ENCODE measurements at places on chromosomes 1 and 21.

GRCh38 chr1:20212685-20213331 is 26.5 kb upstream of the PLA2G2C start:
- no peak overlapping the region for H3K4me3 ChIP-seq
- peak; percentile 58 for DNase-seq
- H3K27ac ChIP-seq, result no peak overlapping the region
- H3K27me3 ChIP-seq, result peaks cover 18% of the 10 kb centered on the region
- H3K36me3 ChIP-seq, result no peaks in the 10 kb centered on the region
- H3K4me1 ChIP-seq, result peaks cover 13% of the 10 kb centered on the region

DNA sequence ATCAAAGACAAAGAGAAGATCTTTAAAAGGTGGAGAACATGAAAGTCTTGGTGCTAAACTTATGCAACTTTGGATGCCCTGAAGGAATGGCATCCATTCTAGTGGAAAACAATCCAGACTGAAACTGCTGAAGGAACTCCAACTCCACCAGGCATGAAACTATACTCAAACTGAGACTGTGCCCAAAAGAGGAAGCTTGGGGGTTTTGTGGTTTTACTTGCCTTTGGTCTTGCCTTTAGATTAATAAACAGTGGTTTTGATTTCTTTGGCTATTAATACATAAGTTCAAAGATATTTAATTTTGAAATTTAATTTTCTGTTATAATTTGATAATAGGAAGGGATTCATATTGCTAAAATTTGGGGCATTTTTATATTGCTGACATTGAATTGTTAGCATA is 17.4 kb upstream of the SLC30A10 start:
- no peaks in the 10 kb centered on the region for H3K36me3 ChIP-seq
- no peak for DNase-seq
- H3K4me1 ChIP-seq, result no peaks in the 10 kb centered on the region
- H3K4me3 ChIP-seq, result no peak overlapping the region
- peaks cover 5% of the 10 kb centered on the region for H3K27me3 ChIP-seq
- no peak overlapping the region for H3K27ac ChIP-seq

DNA sequence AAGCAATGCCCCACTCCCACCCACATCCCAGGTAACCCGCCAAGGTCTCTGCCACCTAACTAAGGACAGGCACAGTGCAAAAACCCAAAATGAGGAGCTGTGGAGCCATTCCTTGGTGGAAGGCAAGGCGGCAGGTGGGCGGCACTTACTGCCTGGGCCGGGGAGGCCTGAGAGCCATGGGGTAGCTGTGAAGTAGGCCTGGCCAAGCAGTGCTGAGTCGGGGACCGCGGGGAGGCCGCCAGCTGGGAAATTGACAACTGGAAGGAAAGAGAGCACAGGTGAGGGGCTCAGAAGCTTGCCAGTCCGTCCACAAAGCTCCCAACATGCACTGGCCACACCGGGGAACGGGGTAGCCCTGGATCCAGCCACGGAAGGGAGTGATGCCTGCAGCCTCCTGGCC is 85.3 kb downstream of the NPHP4 start:
- H3K4me1 ChIP-seq, result no peaks in the 10 kb centered on the region
- no peak overlapping the region for H3K4me3 ChIP-seq
- H3K36me3 ChIP-seq, result peaks cover 13% of the 10 kb centered on the region
- no peaks in the 10 kb centered on the region for H3K27me3 ChIP-seq
- H3K27ac ChIP-seq, result no peak overlapping the region

GRCh38 chr1:66090859-66091457 is 298.3 kb downstream of the PDE4B start:
- DNase-seq, result no peak
- H3K4me3 ChIP-seq, result no peak overlapping the region
- H3K36me3 ChIP-seq, result no peaks in the 10 kb centered on the region
- H3K4me1 ChIP-seq, result peaks cover 2% of the 10 kb centered on the region
- H3K27me3 ChIP-seq, result no peaks in the 10 kb centered on the region

DNA sequence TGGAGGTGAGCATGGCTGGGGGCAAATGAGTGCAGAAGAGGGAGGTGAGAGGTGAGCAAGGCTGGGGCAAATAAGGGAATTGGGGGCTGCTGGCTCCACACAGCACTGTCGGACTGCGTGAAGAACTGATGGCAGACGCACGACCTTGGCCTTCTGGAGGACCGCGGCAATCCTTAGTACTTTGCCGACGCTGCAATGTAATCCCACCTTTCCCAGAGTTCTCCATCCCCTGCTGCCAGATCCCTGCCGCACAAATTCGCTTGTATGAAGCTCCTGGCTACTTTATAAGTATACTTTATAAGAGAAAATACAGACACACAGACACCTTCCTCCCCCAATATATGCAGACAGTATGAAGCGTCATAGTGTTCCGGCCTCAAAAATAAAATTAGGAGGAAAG is 472.4 kb downstream of the SMYD3 start:
- no peaks in the 10 kb centered on the region for H3K4me1 ChIP-seq
- no peaks in the 10 kb centered on the region for H3K27me3 ChIP-seq
- DNase-seq, result no peak
- H3K27ac ChIP-seq, result no peak overlapping the region
- H3K4me3 ChIP-seq, result no peak overlapping the region

GRCh38 chr1:11078631-11079030 is 18.8 kb upstream of the SRM start:
- DNase-seq, result no peak
- no peaks in the 10 kb centered on the region for H3K4me1 ChIP-seq
- no peak overlapping the region for H3K27ac ChIP-seq
- H3K36me3 ChIP-seq, result peaks cover 85% of the 10 kb centered on the region
